NCI-H82 (cell line): ENCODE measurements at places on chromosomes 6 and 20.

- no peak for DNase-seq
Measured at GRCh38 chr20:47669927-47670890, 115.1 kb downstream of the SULF2 start.

DNA sequence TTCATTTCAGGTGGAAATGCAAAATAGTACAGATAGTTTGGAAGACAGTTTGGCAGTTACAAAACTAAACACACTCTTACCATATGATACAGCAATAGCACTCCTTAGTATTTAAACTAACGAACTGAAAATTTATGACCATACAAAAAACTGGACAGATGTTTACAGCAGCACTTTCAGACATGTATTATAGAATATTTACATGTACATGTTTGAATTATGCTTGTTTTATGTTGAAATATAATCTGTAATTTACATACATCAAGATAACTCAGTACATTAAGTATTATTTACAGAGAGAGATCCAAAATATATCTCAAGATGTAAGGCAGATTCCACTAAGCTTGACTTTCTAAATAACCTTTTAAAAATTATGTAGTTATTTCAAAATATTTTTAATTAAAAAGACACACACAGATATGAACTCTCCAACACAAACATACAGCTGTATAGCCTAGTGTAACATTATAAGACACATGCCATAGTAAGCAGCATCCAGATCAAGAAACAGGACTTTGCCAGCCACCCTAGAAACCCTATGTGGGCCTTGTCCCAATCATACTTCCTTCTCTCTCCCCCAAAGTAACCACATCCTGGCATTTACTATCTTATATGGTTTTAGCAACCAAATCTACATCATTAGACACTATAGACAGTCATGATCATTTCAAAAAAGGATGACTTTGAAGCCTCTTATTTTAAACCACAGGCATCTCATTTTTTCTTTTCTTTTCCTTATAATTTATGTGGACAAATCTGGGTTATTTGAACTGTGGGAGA, 82.2 kb downstream of the MAN1A1 start:
- DNase-seq: no peak

- DNase-seq: peak; percentile 69
Measured at GRCh38 chr6:3749977-3750316, 1.6 kb downstream of the PXDC1 start.

- DNase-seq: peak; percentile 70
Measured at GRCh38 chr6:34414999-34415858, 10.6 kb downstream of the RPS10 start.

- DNase-seq: peak; percentile 13
Measured at GRCh38 chr6:9307786-9308185, 872.4 kb upstream of the SLC35B3 start.

DNA sequence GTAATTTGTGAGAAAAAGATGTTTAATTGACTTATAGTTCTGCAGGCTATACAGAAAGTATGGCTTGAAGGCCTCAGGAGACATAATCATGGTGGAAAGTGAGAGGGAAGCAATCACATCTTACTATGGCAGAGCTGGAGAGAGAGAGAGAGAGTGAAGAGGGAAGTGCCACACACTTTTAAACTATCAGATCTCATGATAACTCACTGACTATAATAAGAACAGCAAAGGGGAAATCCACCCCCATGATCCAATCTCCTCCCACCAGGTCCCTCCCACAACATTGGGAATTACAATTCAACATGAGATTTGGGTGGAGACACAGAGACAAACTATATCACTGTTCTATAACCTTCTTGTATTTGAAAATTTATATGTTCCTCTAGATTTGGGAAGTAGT, 117.2 kb upstream of the BMP5 start:
- DNase-seq: no peak

- peak; percentile 79 for DNase-seq
Measured at GRCh38 chr6:19665613-19665909, 171.6 kb upstream of the ID4 start.

GRCh38 chr20:23152308-23152892, 66.3 kb upstream of the CD93 start:
- DNase-seq: peak; percentile 3

DNA sequence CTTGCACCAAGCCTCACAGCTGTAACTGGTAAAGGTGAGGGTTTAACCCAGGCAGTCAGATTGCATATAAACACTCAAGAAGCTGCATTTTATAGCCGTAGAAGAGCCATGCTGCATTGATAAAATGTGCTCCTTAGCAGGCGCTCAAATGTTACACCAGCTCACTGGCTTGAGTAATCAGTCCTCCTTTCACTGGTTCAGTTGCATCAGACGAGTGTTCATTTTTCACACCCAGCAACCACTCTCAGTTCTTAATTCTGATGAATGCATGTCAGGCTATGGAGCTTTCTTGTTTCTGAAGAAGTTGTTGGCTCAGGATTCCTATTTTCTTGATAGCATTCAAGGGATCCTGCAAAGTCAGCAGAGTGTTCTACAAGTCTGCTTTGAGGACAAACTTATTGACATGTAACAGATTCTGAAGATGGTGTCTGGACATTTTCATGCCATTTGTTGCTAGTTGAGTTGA, 198.3 kb downstream of the PLCB1 start:
- DNase-seq: no peak

DNA sequence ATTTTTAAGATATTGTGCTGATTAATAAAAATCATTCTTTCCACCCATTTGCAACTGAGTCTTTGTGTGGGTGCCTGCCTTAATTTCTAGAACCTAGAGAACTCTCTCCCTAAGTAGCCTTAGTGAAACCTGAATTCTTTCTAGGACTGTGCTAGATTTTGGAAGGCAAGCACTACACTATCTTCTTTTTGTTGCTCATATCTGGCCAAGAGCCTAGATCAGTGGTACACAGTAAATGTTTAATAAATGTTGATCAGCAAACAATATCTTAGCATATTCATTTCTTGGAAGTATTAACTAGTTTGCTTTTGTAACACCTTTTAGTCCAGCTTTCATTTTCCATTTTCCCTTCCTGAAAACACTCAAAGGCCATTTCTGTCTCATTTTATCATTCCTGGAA, 108.5 kb upstream of the CARMIL1 start:
- DNase-seq: no peak

GRCh38 chr6:132053511-132053910, 102.3 kb upstream of the CCN2 start:
- no peak for DNase-seq

DNA sequence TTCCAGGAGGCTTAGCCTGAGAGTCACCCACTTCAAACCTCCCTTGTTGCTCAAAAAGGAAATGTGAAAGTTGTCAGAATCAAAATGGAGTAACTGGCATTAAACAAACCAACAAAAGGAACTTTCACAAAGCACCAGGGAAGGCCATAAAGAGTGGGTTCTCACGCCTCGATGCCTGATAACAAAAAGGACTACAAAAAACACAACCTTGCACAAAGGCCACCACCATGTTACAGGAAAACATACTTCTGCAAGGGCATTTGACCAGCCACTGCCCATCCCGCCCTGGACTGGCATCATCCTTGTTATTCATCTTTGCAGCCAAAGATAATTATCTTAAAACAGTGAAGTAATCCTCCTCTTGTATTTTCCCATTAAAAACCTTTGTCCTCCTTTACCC, 34.8 kb downstream of the RNASET2 start:
- no peak for DNase-seq

GRCh38 chr20:3652676-3653596, 10.3 kb downstream of the GFRA4 start:
- DNase-seq: no peak

DNA sequence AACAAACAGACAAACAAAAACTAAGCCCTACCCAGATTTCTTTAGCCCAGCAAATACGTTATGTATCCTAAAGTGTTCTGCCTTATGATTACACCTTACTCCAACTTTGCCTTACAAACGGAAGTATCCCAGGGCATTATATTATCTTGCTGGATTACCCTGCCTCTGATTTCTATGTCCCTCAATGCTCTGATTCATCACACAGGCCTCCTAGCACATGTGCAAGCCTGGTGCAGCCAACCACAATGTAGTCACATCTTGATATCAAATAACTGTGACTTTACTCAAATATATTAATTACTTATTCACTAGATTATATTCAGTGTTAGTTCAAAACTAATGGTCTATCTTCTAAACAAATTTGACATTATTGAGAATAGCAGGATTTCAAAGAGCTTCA, 598.6 kb downstream of the TBC1D32 start:
- no peak for DNase-seq
